Stimulated activated CD4-positive, alpha-beta T cell treated with anti-CD3 and anti-CD28 coated beads, Interleukin-1b, Interleukin-23, amount 100 ng/mL, for 1 hour (primary cell): ENCODE measurements at places on chromosomes 12 and 14.

GRCh38 chr12:131194166-131194565 lies 240.5 kb downstream of the ADGRD1 start:
- DNase-seq: no peak

DNA sequence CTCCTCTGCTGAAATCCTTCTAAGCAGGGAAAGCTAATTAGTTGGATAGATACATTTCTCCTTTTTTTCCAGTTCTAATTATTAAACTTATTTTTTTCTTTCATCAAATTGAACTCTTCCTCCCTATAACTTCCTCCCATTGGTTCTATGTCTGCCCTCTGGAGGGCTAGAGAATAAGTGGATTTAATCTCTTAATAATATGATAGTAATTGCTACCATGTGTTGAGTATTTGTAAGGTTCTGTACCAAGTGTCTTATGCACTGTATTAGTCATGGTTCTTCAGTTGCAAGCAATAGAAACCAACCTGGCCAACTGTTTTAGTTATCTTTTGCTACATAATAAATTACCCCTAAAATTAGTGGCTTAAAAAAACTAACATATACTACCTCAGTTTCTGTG lies 190.5 kb upstream of the PLXNC1 start:
- DNase-seq: no peak

DNA sequence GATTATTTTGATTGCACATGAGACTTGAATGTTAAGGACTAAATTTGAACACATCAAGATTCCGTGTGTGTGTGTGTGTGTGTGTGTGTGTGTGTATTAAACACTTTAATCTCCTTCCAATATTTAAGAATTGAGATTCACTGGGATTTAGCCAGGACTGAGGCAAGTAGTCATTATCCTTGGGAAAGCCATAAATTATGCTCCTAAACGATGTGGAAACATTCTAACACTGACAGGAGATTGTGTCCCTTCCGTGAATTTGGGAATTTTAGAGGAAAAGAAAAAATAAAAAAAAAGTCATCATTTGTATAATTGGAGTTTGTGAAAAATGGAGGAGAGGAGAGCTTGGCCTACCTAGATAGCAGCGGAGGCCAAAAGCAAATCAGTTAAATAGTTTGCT lies 212.9 kb downstream of the DUSP6 start:
- DNase-seq: no peak

DNA sequence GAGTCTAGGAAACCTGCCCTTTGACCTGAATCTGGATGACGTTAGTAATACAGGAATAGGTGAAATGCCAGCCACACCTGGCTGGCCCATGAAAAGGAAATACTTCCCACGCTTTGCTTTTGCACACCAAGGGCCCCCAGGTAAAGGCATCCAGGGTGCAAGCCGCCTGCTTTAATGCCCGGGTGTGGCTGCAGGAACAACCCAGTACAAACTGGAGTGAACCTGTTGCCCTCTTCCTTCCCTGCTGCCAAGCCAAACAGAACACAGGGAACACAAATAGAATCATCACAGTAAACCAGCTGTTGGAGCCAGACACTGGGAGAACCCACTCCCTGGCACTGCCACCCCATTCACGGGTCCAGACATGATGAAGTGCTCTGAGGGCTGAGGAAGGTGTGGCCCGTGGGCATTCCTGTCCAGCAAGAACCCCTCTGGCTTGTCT lies 24.2 kb upstream of the FOS start:
- no peak for DNase-seq

- no peak for DNase-seq
Observed at GRCh38 chr14:73463411-73463810, 5.1 kb upstream of the NUMB start.

- DNase-seq: no peak
Observed at GRCh38 chr14:29926228-29926627, 1.4 kb downstream of the PRKD1 start.

- DNase-seq: no peak
Observed at GRCh38 chr14:38203929-38204718, 3.6 kb upstream of the SSTR1 start.

DNA sequence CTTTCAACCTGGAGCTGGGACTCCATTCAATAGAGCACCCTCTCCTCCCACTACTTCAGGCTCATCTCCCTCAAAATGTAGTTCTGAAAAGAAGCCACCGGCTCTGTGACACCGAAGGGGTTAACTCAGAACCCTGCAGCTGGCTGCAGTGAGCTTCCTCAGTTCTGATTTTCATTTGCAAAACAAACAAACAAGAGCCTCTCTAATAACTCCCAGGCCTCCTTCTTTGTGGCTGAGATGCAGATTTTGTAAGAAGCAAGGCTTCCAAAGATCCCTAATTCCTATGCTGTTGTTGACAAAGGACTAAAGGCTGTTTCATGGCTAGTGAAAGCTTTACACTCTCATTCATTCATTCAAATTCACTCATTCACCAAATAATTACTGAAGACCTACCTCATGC lies 333.4 kb upstream of the TBX3 start:
- no peak for DNase-seq

DNA sequence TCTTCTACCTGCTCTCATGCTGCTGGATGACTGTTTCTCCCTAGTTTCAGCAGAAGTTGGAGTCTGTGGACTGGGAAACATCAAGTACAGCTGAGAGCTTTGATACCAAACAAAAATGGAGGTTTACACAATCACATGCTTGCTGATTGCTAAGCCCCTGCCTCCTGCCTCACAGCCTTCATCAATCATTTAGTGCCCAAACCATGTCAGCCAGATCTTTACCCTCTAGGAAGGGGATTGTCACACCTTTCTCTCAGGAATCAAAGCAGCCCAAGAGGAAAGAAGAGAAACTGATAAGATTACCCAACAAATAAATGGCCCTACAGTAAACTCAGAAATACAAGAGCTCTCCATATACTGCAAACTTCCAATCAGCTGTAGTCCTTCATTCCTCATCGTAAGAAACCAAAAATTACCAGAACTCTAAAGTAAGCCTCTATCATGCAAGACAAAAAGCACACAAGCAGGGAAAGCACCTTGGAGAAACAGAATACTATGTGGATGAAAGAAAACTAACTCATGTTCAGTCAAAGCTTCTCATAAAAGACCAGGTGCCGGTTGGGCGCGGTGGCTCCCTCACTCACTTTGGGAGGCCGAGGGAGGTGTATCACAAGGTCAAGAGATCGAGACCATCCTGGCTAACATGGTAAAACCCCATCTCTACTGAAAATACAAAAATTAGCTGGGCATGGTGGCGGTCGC lies 63.6 kb upstream of the RESF1 start:
- DNase-seq: no peak

- DNase-seq: no peak
Observed at GRCh38 chr14:73594491-73594890, 2.8 kb downstream of the ACOT4 start.

GRCh38 chr12:68405343-68405781 lies 73.2 kb upstream of the MDM1 start:
- no peak for DNase-seq

DNA sequence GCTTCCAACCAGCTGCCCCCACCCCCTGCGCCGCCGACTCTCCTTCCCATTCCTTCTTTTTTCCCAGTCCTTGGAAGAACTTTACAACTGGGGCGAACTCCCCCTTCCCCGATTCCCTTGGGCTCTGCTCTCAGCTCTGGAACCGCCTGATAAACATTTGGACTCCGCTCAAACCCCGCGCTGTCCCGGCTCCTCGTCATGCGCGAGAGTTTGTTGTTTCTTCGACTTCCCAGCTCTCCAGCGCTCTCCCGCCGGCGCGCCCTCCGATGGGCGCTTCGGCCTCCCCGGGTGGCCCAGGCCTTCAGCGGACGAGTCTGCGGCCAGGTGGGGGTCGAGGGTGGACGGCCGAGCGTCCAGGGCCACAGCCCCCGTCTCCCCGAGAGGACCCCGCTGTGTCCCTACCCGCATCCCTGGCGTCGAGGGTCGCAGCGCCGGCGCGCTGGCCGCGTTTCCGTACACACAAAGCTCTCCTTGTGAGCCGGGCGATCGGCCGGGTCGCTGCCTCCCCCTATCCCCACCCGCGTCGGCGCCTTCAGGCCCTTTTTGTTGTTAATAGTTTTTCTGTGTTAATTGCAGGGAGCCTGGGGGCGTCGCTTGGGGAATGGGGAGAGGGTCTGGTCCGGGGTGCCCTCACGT lies 847 bp downstream of the MMP14 start:
- no peak for DNase-seq

- DNase-seq: no peak
Observed at GRCh38 chr12:7758766-7759140, 6.3 kb upstream of the NANOGNB start.

DNA sequence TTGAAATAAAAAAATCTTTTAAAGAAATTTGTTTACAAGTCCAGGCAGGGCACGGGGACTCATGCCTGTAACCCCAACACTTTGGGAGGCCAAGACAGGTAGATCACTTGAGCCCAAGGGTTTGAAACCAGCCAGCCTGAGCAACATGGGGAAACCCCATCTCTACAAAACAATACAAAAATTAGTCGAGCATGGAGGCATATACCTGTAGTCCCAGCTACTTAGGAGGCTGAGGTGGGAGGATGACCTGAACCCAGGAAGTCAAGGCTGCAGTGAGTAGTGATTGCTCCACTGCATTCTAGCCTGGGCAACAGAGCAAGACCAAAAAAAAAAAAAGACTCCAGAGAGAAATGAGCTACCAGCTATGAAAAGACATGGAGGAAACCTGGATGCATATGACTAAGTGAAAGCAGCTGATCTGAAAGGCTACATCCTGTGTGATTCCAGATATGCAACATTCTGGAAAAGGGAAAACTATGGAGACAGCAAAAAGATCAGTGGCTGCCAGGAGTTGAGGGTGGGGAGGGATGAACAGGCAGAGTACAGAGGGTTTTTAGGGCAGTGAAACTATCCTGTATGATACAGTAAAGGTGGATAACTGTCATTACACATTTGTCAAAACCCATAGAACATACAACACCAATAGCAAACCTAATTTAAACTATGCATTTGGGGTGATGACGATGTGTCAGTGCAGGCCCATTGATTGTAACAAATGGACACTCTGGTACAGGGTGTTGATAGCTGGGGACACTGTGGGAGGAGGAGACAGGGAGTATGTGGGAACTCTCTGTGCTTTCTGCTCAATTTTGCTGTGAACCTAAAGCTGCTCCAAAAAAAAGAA lies 59.9 kb downstream of the PRKAB1 start:
- no peak for DNase-seq

GRCh38 chr12:48105321-48105866 lies 485 bp downstream of the SENP1 start:
- DNase-seq: no peak

GRCh38 chr14:33738491-33738890 lies 212.4 kb downstream of the EGLN3 start:
- no peak for DNase-seq

DNA sequence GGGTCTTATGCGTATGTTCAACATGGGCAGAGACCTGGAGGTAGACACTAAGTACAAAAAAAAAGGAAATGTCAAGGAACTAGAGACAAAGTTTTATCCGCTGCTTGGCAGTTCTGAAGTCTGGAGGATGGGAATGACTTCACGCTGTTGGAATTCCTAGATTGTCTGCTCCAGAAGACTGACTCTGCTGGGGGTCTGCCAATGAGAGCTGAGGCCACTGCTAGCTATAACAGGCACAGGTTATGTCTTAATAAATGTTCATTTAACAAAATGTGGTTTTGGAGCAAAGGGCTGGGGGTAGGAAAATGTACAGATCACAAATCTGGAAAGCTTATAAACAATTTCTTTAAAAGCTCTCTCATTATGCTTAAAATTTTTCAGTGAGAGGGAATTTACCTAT lies 5.9 kb downstream of the RNASE8 start:
- no peak for DNase-seq
